Fibroblast of lung (primary cell): ENCODE measurements at places on chromosomes 6 and 20. TPM values are rescaled to one million over a fixed set of nuclear protein-coding genes. Genes with fewer than 3 reads are reported as not detected.

GRCh38 chr6:36955136-36955535 is 598 bp downstream of the PI16 start:
- no peak for DNase-seq

Gene ADTRP
- total RNA-seq: 1.3 and 1.7 TPM in 2 replicates

Gene LINC00237
- not detected in 2 replicates for total RNA-seq

GRCh38 chr20:33568378-33568777 is 78.5 kb downstream of the CBFA2T2 start:
- no peak for DNase-seq

Gene PNLDC1
- total RNA-seq: not detected in 2 replicates

DNA sequence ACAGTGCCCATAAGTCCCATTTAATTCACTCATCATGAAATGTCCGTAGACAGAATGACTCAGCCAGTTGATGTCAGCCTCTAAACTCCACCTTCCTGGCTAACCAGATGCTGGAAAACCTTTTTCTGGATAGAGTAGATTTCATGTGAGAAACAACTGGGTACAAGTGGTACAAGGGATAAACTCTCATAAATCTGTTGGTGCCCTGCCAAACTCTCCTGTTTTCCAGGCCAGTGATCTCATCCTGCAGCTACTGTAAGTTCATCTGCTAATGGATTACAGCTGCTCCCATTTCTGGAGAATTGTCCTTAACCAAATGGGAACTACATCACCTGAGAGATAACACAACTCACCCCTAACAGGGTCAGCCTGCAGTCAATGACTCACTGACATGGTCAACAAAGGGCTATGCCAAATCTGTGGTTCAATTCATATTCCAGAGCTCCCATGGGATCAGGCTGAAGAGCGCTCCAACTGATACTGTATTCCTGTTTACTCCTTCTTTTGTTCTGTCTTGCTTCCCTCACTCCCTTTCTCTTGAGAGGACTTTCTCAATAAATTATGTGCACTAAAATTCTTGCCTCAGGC is 210.1 kb upstream of the HDDC2 start:
- DNase-seq: peak; percentile 3

DNA sequence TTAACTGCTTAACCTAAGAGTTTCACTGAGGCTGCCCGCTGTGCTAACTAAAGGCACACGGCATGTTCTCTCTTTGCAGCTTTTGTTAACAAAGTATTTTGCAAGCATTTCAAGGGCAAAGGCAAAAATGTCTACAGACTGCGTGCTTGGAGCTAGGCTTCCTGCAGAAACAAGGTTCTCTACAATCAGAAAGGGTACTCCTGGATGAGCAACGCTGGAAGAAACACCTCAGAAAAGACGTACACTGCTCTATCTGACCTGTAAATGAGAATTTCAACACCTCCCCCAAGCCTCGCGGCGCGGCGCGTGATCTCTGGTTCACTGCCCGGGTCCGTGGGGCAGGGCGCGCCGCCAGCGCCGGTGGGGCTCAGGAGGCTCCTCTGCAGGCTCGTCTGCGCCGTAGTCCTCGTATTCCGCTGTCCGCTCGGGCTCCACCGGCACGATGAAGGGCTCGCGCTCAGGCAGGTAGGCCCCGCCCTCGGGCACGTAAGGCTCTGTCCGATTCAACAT is 120.9 kb downstream of the COL12A1 start:
- DNase-seq: no peak

GRCh38 chr6:155274533-155274932 is 10.7 kb downstream of the CLDN20 start:
- DNase-seq: peak; percentile 38

DNA sequence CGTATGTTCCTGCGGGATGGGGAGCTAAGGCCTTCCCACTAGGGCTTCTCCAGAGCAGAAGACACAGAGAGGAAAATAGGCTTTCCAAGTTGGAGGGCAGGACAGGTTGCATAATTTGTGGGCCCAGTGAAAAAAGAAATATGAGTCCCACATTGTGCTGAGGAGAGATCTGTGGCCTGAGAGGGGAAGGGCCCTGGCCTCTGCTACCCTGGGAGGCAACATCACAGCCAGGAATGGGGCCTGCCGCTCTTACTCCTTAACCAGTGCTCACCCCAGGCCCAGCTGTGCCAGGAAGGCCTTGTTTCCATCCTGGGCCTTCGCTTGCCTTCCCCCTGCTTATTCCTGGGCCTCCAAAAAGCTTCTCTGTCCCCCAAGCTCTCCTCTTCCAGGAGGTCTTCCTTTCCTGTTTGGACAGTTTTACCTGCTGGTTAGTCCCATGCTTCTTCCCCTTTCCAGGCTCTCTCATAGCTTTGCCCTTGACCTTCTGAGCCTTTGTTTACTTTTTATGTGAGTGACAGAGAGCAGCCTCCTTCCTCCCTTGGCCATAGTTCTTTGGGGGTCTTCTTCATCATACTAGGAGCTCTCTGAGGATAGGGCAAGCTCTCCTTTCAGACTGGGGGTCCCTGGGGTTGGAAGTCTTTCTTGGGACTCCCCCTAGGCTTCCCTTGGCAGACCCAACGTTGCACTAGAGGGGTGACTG is 26.2 kb upstream of the VEGFA start:
- no peak for DNase-seq

Gene SLC17A1
- total RNA-seq: not detected in 2 replicates

Gene FNDC1
- total RNA-seq: under 0.01 TPM in 2 replicates

DNA sequence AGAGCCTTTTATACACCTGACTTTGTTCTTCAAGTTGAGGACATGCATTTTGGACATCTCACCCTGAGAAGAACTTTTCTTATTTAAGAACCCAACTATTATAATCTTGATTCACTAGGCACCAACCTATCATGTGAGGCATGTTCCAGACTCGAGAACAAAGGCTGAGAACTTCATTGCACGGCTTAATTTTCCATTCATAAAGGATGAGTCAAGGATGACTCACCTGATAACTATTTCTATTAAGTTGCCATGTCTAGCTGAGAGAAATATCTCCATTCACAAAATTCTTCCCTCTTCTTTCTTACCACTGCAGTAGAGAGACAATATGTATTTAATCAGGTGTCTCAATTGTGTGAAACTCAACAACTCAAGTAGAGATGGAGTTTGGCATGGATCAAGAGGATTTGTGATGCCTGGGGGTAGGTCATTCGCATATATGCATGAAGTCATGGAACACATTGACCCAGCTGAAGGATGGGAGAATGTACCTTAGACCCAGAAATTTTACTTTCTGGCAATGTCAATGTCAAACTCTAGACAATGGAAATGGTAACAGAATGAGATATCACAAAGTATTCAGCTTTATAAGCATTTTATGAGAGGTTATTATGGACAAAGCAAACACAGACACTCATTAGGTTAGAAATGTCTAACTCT is 208.7 kb upstream of the PRND start:
- peak; percentile 97 for DNase-seq

DNA sequence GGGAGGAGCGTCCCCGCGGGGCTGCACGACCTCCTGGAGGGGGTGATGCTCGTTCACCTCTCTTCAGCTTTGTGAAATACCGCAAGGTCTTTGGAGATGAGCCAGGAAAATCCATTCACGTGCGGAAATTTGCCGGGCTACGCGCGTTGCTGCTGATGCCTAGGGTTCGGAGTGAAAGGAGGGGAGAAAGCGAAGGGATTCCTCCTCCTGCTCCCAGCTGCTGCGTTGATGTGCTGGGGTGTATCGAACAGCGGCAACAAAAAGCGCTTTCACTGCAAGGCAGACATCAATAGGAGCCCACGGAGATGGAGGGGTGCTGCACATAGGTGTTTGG is 391 bp upstream of the B3GAT2 start:
- DNase-seq: peak; percentile 1

GRCh38 chr6:159557031-159557430 is 136.0 kb downstream of the SOD2 start:
- no peak for DNase-seq

Gene SDHAF4
- total RNA-seq: 8.7 and 9.2 TPM in 2 replicates

- DNase-seq: no peak
Observed at GRCh38 chr6:26502165-26502564, 2.1 kb downstream of the BTN1A1 start.

DNA sequence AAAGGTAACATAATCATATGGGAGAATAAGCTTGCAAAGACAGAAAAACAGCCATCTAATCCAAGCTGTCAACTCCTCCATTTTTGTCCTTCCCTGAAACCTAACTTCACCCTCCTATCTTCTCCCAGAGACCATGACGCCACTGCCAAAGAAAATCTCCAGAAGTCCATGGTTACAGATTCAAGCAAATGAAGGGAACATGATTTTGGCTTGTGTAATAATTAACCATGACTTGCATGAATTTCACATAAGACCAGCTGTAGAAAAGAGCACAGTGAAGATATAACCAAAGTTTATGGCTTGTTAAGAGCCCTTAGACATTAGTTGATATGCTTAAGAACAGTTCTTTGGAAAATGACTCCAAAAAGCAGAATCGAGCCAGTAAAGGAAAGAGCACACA is 342.1 kb upstream of the NRSN1 start:
- no peak for DNase-seq

DNA sequence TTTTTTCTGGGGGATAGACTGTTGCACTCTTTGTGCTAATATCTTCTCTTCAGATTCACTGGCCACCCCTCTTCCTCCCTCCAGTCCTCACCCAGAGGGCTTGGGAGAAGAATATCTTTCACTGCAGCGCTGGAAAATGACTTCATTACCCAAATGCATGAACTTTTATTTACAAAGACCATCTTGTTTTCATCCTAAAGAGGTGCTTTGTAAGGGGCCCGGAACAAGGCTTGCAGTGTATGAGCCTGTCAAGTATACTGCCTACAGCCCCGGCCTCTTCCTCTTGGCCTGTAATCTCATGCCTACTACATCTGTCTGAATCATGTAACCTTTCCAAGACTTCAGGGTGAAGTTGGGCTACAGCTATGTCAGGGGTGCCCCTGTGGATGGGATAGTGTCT is 554 bp upstream of the LAMA4 start:
- no peak for DNase-seq

Gene PKIB
- 0.51 and 1.3 TPM in 2 replicates for total RNA-seq

- no peak for DNase-seq
Observed at GRCh38 chr6:161318456-161318855, 44.6 kb upstream of the AGPAT4 start.

- DNase-seq: no peak
Observed at GRCh38 chr6:105014448-105014847, 57.5 kb downstream of the LIN28B start.

DNA sequence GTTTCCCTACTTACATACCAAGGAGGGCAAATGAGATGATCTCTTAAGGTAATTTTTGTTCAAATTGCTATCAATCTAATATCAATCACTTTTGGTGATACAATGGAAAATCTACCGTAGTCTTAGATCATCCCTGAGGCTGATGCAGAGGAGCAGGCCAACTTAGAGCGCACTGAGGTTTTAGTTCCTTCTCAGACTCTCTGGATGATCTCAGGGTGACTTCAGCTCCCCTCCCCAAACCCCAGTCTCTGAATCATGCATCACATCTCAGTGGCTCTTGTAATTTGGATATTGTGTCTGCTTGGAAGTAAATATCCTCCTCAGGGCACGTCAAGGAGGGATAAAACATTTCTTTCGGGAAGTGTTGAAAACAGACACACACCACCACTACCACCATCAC is 5.9 kb downstream of the TUBB2B start:
- DNase-seq: no peak

Gene TFAP2B
- not detected in 2 replicates for total RNA-seq

DNA sequence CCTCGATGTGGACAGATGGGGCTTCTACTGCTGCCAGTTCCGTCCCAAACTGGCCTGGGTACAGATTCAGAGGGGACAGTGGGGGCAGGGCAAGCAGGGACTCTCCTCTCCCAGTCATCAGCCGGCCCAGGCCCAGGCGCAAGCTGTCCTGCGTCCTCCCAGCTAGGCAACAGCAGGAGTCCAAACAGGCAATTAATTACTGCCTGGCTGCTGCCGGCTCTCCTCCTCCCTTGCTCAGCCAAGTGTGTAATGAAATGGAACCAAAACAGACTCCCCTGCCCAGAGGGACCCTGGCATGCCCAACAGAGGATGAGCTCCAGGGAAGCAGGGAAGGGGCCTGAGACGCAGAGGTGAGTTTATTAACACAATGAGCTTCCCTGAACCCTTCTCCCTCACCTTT is 17.8 kb upstream of the SLC32A1 start:
- no peak for DNase-seq

GRCh38 chr6:27332692-27333641 is 20.9 kb upstream of the POM121L2 start:
- peak; percentile 72 for DNase-seq

GRCh38 chr6:160393891-160394653 is 45.9 kb downstream of the SLC22A3 start:
- DNase-seq: no peak

DNA sequence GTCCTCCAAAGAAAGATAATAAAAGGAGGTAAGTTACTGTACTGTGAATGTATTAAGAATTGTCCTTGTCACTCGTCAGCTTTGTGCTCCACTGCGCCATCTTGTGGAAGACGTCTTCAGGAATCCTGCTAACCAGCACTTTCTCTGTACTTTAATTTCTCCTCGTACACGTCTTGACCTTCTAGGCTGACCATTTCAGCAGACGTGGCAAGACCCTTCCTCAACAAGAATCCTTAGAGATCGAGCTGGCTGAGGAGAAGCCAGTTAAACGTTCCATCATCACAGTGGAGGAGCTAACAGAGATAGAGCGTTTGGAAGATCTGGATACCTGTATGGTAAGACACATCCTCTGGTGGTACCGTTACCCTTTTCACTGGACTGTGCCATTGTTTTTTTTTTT is 95.5 kb upstream of the SCGN start:
- DNase-seq: peak; percentile 80

Gene GPSM3
- total RNA-seq: 1.3 and 2.3 TPM in 2 replicates

DNA sequence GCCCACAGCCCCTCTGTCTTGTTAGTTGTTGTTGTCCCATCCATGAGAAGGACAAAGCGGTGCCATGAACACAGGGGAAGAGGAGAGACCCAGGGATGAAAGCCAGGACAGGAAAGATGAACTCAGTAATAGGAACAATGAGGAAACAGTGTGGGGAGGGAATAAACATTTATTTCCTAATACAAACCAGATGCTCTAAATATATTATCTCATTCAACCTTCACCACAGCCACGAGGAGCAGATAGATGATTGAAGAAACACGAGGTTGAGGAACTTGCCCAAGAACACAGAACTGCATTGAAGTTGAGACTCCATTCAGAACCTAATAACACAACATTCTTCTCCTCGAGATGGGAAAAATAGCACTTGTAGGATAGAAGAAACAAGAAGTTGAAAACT is 53.0 kb upstream of the AIG1 start:
- DNase-seq: no peak

DNA sequence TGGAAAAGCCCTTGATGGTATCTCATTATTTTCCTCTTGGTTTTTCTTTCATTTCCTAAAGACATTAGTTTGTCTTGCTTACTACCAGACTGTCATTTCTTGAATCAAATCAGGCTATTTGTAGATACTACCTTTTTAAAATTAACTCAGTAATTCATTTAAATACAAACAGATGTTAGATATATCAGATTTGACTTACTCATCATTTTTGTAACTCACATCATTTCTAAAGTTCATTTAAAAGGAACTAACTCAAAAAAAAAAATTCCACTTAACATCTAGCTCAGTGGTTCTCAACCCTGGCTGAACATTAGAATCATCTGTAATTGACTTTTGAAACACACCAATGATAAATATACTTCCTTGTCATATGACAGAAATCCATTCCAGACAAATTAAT is 48.2 kb upstream of the TINAG start:
- DNase-seq: no peak

Gene KIF13A
- total RNA-seq: 65.0 and 114 TPM in 2 replicates

GRCh38 chr6:111566873-111567517 is 38.7 kb downstream of the TRAF3IP2 start:
- peak; percentile 41 for DNase-seq

Gene TRDN
- not detected in 2 replicates for total RNA-seq
